ENCODE measurements at places on chromosomes 7 and 10.

GRCh38 chr7:35820858-35821257 is 20.0 kb downstream of the SEPTIN7 start:
- no peak for DNase-seq

DNA sequence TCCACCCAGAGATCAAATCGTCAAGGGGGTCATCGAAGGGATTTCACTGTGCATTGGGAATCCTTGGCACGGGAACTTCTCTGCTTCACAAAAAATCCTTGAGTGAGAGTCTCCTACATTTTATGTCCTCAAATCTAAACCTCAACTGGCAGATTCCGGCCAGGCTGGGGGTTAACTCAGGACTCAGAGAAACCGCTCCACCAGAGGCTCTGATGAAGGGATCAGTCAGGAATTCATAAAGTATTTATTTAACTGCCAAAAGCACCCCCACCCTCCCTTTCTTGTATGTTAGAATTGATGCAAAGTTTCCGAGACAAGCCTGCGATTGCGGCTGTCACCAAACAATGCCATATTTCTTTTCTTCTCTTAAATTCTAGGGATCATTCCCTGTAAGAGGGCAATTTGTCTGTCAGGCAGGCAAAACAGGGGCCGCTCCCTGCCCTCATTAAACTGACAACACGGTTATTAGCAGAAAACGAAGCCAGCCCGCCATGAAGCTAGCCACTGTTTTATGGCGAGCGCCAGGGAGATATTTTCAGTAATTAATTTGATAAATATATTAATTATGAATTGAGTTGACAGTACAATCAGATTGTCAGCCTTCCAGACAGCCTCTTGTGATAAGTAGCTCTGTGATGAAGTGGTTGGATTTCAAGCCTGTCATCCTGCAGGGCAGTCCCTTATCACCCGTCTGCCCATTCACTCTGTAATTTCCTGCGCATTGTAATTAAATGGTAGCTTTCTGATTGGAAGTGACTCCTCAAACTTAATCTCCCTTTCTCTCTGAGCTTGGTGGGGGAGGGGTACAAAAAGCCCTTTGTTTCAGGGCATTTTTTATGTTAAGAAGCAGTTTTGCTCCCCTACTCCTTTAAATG is 153.0 kb upstream of the GPR26 start:
- no peak for DNase-seq

DNA sequence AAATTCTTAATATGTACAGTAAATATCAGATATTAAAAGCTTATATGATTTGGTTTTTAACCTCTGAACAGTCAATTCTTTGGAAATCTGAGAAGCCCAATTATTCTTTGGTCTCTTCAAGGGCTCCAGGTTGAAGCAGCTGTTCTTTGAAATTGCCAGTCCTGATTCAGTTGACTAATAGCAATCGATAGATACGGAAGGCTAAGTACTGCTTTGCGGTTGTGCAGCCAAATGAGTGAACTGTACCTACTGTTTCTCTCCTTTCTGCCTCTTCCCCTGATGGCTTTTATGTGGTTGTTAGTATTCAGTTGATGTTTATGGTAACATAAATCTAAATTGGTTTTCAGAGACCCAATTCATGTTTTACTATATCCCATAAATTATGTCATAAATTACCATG is 103.1 kb upstream of the RPA3 start:
- no peak for DNase-seq

- DNase-seq, result no peak
These were observed 871 bp upstream of the GTF2IRD1 start for GRCh38 chr7:74452748-74453321.

GRCh38 chr10:17237915-17238444 is 9.9 kb downstream of the VIM start:
- no peak for DNase-seq

DNA sequence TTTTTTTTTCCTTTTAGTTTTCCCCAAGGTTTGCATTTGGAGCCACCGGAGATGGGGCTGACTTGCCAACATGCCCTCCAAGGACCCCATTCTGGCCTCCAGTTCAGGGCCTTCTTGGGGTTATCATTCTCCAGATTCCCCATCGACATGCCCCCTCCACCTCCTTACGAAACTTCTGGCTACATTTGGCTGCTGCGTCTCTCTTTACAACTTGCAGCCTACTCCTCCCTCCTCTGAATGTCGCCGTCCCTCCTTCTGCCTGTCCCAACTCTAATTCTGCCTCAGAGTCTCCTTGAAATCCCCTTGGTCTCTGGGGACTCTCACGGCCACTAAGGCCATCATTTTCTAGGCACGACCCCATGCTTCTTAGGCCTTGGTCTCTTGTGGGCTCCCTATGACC is 72.2 kb upstream of the PODXL start:
- no peak for DNase-seq

GRCh38 chr10:53441843-53442242 is 669.3 kb upstream of the MBL2 start:
- no peak for DNase-seq

- DNase-seq, result no peak
These were observed 39.1 kb upstream of the RAB18 start for GRCh38 chr10:27464993-27465392.

DNA sequence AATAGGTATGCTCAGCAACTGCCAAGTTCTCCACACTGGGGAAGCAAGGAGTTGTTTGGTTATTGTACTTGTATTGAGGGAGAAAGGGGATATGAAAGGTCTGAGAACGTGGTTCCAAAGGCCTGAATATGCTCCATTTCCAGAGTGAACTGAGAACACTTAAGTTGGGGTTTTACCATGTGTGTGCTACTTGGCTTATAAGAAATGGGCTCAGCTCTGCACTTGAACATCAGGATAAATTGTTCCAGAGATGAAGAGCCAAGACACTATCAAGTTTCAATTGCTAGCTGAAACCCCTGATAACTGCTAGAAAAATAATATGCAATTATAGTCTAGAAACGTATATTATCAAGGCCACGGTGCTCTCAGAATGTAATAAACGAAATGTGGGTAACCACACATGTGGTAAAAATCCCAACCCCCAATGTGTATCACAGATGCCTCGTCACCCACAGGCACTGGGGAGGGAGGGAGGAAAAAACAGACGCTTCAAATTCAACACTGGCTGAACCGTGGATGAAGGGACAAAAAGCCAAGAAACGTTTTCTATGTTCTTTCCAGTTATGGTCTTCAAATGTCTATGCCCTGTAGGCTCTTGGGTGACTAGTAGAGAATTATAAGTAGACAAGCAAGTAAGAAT is 16.3 kb downstream of the ELMO1 start:
- no peak for DNase-seq

DNA sequence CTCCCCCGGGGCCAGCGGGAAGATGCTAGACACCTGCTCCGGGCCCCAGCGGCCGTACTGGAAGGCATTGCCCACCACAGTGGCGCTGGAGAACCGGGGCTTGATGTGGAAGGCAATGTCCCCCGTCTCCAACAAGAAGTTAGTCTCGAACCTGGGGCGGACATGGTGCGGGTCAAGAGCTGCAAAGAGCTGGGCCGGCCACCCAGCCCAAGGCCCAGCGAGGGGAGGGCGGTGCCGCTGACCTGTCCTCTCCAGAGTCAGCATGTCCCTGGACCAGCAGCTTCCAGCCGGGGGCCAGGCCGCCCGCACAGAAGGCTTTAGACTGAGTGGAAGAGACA is 551 bp downstream of the GRIFIN start:
- DNase-seq, result no peak

- DNase-seq, result no peak
These were observed 176.3 kb downstream of the DGKI start for GRCh38 chr7:137670222-137671064.

DNA sequence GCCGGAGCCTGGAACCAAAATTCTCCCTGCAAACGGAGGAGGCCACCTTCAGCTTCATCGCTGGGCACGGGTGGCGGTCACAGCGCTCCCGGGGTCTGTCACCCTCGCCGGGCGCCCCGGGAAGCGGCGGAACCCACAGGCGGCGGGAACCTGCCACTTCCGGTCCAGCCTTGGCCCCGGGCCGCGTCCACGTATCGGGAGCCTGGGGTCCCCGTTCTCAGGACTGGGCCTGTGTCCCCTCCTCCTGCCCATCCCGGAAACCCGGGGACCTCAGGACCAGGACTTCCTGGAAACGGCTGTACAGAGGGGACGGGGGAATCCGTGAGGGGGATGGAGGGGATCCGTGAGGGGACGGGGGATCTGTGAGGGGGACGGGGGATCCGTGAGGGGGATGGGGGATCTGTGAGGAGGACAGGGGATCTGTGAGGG is 25.4 kb downstream of the PDGFA start:
- DNase-seq, result no peak

DNA sequence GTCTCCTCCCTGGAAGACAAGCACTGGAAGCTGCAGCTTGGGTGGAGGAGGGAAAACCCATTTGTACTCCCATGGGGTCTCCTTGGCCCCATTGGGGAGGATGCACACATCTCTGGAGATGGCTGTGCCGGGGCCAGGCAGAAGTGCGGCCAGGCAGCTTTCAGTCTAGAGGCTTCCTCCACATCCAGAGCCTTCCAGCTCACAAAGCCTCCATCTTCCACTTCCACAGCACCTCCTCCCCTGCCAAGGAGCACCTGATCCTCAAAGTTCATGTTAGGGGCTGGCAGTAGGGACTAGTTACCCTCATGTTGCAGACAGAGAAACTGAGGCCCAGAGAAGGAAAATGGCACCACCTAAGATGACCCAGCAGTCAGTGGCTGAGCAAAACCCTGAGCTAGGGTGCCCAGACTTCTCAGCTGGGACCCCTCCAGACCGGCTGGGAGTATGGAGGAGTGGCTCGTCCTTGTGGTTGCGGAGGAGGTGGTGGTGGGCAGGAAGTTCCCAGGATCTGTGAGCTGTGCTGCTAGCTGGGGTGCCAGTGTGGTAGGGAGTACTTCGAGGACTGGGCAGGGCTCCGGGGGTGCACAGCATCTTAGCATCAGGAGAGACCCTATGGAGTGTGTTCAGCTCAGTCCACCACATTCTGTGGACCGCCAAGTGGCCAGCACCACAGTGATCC is 44.2 kb downstream of the ADCYAP1R1 start:
- DNase-seq, result no peak

DNA sequence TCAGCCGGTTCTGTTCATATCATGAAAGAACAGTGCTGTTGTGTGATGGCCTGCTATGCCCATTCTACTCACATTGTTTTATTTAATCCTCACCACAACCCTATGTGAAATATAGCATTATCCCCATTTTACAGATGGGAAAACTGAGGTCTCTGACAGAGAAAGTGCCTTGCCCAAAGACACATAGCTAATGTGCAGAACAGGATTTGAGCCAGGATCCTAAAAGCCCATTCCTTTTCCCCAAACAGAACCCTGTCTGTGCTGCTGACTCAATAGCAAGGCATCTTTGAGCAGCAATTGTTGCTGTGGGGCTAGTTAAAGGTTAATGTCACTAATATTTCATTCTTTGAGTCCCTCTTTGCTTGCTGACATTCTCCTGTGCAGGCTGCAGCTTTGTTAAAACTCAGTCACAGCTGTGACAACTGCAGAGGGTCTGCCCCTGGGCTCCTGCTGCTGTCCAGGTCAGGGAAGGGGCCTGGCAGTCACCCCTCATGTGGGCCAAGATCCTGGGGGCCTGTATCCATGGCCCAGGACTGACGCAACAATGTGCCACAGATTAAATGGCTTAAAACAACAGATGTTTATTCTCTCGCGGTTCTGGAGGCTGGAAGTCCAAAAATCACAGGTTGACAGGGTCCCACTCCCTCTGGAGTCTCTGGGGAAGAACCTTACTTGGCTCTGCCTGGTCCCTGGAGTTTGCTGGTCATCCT is 40.4 kb downstream of the AFAP1L2 start:
- DNase-seq, result no peak

DNA sequence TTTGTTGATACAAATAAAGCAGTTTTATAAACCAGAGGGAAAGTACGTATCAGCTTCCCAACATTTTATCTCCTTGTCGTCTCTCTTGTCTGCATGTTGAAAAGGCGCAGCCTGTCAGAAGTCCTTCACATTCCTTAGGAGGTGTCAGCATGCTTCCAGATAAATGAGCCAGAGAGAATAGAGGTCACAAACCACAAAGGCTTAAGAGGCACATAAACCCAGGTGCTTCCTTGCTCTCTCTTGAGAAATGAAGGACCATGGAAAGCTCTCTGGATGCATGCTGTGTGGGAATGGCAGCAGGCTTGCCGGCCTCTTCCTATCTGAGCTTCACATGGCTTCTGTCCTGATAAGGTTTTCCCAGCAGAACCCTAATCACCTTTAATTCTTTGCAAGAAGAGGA is 448.5 kb downstream of the XPNPEP1 start:
- DNase-seq, result no peak

DNA sequence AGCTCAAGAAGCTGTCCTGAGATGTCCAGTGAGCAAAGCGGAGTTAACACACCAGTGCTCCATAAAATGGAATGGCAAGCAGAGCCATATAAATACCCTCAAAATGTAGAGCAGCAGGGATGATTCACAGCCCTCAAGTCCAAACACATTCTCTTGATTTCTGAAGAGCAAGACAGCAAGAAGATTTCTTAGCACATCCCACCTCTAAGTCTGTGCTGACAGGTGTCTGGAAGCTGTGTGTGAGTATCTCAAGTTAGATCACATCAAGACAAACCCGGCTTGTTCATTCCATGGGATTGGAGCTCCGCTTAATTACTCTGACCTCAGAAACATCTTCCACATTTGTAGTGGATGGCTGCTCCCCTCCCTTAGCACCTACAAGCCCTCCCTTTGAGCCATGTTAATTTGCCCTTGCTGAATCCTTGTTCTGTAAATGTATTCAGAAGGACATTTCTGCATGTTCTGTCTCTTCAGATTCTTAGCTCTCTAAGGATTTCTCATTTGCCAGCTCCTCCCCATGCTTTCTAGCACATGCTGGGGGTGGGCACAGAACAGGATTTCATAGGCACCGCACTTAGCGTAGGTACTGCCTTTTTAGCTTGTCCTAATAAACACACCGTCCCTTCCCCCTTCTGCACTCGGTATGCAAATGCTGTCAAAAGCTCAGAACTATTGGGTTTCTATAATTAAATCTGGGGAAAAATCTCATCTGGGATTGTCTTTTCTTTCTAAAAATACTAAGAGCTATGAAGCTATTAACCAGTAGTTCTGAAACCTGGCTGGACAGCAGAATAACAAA is 112.7 kb downstream of the CPXM2 start:
- DNase-seq, result no peak

- DNase-seq, result no peak
These were observed 24.4 kb downstream of the BAG3 start for GRCh38 chr10:119675483-119676170.

- no peak for DNase-seq
These were observed 384.9 kb downstream of the PLXNA4 start for GRCh38 chr7:132191418-132191817.
